ENCODE measurements at places on chromosomes 5 and 9.

DNA sequence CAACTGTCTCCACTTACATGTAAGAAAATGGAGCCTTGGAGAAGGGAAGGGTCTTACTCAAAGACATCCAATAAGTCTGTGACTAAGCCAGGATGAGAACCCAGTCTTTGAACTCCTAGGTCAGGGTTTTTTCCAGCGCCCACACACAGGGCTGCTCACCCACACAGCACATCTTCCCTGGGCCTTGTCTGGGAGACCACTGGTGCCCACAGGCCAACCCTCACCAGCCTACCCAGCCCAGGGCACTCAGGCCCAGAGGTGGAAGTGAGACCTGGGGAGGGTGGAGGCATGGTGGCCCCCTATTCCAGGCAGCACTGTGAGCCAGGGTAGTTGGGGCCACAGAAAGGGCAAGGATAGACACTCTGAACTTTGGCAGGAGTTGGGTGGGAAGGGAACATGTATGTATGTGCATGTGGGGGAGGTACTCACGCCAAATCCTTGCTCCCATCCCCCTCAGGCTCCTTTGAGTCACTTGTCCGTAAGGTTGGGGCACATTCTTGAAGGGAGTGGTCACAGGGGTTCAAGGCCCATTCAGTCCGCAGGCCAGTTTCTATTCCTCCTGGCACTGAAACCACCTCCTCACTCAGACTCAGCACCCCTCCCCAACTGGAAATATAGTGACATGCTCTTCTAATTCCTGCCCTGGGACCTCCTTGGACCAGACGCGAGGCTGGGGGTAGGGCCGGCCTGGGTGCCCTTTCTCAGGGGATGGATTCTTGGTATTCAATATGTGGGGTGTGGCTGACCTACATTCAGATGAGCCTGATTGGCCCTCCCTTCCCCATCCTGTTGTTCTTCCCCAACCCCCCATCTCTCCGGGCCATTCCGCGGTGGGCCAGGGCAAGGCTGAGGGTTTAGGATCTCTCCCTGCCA, 2.9 kb upstream of the SLC4A9 start:
- no peak for DNase-seq

- DNase-seq = no peak
Measured at GRCh38 chr9:3810231-3810630, 284.4 kb upstream of the RFX3 start.

GRCh38 chr5:151019331-151019730, 1.1 kb upstream of the GPX3 start:
- DNase-seq = no peak

- DNase-seq = no peak
Measured at GRCh38 chr9:74500584-74500924, 3.4 kb downstream of the RORB start.

GRCh38 chr9:115442054-115442453, 324.1 kb upstream of the TNC start:
- DNase-seq = no peak

DNA sequence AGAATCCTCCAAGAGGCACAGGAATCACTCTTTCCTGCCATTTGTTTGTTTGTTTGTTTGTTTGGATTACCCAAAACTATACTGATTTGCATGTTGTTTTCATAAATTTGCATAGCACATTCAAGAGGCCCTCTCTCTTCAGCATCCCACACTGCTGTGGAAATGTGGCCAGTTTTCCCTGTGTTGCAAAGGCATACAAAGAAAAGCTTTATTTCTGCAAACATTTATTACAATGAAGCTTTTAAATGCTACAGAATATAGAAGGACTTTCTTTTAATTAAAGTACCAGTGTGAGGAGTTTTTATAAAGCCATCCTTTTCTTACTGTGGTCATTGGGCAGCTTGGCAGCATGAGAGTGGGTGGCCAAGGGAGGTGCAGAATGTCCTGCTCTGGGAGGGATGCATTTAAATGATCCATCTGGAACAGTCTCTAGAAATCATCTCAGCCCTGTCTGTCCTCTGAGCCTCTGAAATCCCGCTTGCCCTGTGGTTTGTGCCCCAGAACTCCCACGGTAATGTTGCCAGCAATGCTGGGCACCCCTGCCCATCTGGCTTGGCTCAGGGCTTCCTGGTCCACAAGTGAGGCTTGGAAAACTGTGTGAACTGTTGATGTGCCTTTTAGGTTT, 356.8 kb upstream of the KIF2A start:
- no peak for DNase-seq

- no peak for DNase-seq
Measured at GRCh38 chr9:70477146-70477745, 62.8 kb upstream of the KLF9 start.

GRCh38 chr9:72721067-72721466, 199.7 kb downstream of the TMC1 start:
- no peak for DNase-seq

DNA sequence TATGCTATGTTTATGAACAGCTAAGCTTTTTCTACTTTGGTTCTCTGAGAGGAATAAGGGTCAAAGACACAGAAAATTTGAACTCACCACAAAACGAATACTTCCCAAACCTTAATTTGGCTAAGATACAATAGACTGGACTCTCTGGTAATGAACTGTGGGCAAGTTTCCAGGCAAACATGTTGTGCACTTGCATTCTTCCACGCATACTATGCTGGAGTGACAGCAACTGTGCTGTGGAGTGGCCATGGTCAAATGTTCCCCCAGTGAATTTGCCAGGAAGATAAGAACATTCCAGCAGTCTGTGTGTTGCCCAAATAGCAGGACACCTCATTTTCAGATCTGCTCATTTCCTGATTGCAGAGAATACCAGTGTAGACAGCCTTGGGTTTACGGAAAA, 275.3 kb upstream of the IL12B start:
- no peak for DNase-seq

- DNase-seq = no peak
Measured at GRCh38 chr5:158406884-158407823, 548.2 kb upstream of the CLINT1 start.

DNA sequence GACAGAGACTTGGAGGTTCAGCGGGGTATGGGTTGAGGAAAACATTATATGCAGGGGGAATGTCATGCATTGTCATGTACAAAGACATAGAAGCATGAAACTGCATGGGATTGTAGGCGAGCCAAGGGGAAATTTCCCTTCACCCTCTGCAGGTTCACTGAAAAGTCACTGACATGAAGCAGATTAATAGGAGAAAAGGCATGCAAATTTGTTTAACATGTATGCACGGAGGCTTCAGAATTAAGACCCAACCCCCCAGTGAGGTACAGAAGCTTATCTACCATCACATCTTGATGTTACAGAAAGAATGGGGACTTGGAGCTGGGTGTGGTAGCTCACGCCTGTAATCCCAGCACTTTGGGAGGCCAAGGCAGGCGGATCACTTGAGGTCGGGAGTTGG, 18.5 kb downstream of the NIM1K start:
- no peak for DNase-seq

GRCh38 chr9:111621895-111622480, 9.1 kb upstream of the DNAJC25 start:
- DNase-seq = no peak

DNA sequence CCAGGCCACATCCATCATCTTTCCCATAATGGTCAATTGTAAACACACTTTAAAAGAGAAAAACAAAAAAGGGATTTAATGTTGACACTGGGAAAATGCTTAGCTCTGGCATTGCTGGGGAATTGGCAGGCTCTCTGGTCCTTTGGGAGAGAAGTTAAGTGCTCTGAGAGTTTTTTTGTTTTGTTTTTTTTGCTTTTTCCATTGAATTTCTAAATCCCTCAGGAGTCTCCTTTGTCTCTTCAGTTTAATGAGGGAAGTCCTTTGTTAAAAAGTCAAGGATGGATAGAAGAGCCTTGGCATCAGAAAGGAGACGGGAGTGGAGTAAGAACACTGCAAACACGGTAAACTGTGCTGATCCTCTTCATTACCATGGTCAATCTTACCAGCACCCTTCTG, 7.1 kb upstream of the HAND1 start:
- no peak for DNase-seq

- DNase-seq = no peak
Measured at GRCh38 chr9:107323836-107324585, 40.9 kb downstream of the RAD23B start.

- DNase-seq = no peak
Measured at GRCh38 chr5:145984072-145984471, 47.7 kb downstream of the SH3RF2 start.

- no peak for DNase-seq
Measured at GRCh38 chr5:39274398-39275085, 55.2 kb upstream of the FYB1 start.

DNA sequence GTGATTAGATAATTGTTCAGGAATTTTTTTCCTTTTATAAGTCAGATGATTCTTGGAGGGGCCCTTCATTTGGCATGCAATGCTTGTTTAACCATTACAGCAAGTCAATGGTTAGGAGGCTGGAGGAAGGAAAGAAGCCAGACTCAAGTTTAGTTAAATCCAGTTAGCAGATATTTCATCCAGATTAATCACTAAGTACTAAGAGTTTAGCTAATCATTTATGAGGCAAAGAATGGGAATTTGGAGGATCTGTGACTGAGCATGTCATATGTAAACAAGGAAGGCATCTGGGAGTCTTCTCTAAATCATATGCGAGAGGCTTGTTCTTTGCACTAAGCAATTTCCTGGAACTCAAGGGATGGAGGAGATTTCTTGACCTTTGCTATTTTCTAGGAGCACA, 145.3 kb upstream of the SGCD start:
- no peak for DNase-seq

- no peak for DNase-seq
Measured at GRCh38 chr5:71883742-71884103, 164.6 kb downstream of the CARTPT start.

DNA sequence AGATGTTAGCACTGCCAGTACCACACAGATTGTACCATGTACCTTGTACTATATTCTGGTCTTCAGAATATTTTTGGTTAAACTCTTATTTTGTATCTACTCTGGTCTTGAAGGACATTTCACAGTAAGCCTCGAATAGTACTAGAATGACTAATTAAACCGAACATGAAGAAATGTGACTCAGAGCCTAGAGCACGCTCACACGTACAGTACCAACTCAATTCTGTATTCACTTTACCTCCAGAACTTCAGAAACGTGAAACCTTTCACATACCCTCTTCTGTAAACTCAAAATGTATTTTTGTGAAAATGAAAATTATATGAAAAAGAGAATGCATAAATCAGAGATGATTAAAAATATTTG, 112.8 kb downstream of the MVB12B start:
- DNase-seq = no peak

DNA sequence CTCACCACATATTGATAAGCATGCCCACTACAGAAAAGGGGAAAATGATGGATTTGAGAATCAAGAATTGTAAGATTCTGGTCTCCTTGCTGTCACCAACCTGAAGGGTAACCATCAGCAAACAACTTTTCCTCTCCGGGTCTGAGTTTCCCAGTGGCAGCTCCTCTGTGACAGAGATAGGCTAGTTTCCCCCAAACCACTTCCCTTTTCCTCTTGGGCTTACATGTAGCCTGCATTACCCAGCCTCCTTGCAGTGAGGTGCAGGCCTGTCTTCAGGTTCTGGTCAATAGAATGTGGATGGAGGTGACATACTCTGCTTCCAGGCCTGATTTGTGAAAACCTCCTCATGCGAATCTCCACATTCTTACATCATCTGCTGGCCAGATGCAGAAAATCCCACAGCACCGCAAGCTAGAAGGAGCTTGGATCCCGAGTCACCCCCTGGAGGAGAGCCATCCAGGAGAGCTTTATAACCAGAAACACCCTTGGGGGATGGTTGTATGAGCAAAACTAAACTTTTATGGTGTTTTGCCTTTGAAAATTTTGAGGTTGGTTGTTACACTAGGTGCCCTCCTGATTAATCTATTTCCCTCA, 206.1 kb downstream of the RGS3 start:
- DNase-seq = no peak

DNA sequence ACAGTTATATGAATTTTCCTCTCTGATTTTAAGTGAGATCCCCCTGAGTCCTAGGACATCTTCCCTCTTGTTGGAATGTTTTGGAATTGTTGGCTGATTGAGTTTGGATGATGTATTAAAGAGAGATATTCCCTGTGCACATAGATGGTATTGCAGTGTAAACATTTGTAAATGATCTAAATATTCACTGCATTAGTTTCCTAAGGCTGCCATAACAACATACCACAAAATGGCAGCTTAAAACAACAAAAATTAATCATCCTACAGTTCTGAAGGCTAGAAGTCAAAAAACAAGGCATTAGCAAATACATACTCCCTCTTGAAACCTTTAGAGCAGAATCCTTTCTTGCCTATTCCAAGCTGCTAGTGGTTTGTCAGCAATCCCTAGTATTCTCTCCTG, 38.0 kb upstream of the MROH2B start:
- no peak for DNase-seq

DNA sequence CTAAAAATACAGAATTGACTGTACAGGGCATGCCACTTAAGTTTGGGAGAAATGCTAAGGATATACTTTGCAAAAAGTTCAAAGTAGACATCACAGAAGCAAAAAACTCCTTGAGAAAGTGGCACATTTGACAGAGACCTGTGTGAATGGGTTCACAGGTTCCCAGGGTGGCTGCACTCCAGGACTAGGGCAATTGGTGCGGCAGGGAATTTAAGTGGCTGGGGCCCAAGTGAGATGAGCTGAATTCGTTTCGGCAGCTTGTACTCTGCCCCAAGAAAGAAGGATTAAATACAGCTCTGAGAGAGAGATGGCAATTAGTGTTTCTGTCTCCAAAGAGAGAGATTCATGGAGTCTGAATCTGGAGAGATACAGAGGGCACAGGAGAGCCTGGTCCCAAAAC, 280.1 kb downstream of the FBXL17 start:
- DNase-seq = no peak

DNA sequence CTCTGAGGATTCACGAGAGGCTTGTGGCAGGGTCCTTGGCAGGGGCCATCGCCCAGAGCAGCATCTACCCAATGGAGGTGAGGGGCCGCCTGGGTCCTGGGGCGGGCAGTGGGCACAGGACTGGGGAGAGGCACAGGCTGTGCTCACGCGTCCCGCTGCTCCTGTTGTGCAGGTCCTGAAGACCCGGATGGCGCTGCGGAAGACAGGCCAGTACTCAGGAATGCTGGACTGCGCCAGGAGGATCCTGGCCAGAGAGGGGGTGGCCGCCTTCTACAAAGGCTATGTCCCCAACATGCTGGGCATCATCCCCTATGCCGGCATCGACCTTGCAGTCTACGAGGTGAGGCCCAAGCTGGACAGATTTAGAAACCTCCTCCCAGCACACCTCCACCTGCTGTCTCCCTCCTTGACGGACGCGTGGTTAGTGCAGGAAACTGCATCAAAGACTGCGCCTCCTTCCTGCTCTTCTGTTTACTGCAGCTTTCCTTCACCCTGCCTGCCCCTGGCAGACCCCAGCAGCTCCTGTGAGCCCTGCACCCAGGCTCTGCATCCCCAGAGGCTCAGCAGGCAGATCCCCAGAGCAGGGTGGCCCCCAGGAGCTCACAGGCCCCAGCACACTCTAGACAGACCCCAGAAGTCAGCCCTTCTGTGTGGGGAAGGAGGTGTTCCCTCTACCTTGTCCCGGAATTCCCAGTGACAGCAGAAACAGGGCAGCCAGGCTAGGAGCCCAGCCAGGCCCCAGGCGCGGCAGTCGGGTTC, 21.2 kb downstream of the PTGES2 start:
- no peak for DNase-seq

DNA sequence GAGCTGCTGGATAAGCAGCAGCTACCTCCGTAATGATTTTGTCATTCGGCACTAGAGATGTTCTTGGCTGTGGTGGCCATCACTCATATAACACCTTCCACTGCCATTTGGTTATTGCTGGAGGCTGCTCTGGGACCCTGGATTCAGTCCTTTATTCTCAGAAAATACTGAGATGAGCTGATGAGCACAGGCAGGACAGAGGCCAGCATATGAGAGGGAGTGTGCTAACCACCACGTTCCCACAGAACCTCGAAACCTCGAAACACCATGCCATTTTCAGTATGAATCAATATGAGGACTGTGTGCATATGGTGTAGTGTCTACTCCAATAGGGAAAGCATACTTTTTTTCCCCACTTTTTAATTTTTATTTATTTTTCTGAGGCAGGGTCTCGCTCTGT, 56.6 kb downstream of the ADAM19 start:
- DNase-seq = no peak
